ENCODE measurements at places on chromosomes 6 and 20. TPM values are rescaled to one million over a fixed set of nuclear protein-coding genes. Genes with fewer than 3 reads are reported as not detected.

GPR63 gene
- total RNA-seq = 0.64 TPM

PLN gene
- not detected for total RNA-seq

CYP21A2 gene
- total RNA-seq = not detected

WFDC12 gene
- total RNA-seq = not detected

B3GALT4 gene
- 0.53 TPM for total RNA-seq

SLC22A1 gene
- total RNA-seq = 2.4 TPM

PDSS2 gene
- total RNA-seq = 5.6 TPM

ANKRD6 gene
- total RNA-seq = 1.8 TPM

ZNF292 gene
- 3.2 TPM for total RNA-seq

TMEM14A gene
- total RNA-seq = 33.4 TPM

PHACTR3 gene
- not detected for total RNA-seq

SOX18 gene
- 2.8 TPM for total RNA-seq

GNMT gene
- not detected for total RNA-seq

COL12A1 gene
- total RNA-seq = 5.5 TPM

TTBK1 gene
- total RNA-seq = 0.03 TPM

PTCHD4 gene
- total RNA-seq = not detected

FGD2 gene
- not detected for total RNA-seq

MMUT gene
- 4.0 TPM for total RNA-seq

TFEB gene
- 4.9 TPM for total RNA-seq

PCK1 gene
- total RNA-seq = 0.05 TPM

HLA-DRB5 gene
- total RNA-seq = not detected

KCNB1 gene
- 0.51 TPM for total RNA-seq

CRIP3 gene
- total RNA-seq = 0.66 TPM

DLL1 gene
- total RNA-seq = 0.23 TPM

AK9 gene
- 1.2 TPM for total RNA-seq

PMEPA1 gene
- total RNA-seq = 365 TPM

HRH3 gene
- not detected for total RNA-seq

GMPR gene
- 0.61 TPM for total RNA-seq

GJA1 gene
- total RNA-seq = 50.3 TPM

TOX2 gene
- 9.2 TPM for total RNA-seq

UNC5CL gene
- total RNA-seq = 0.57 TPM

SLC17A4 gene
- total RNA-seq = not detected

CPXM1 gene
- total RNA-seq = not detected

HTR1B gene
- total RNA-seq = not detected

All from A549 treated with RU486 at 1 μM for 4 hours (cell line).